ENCODE measurements at places on chromosomes 2 and 18.

DNA sequence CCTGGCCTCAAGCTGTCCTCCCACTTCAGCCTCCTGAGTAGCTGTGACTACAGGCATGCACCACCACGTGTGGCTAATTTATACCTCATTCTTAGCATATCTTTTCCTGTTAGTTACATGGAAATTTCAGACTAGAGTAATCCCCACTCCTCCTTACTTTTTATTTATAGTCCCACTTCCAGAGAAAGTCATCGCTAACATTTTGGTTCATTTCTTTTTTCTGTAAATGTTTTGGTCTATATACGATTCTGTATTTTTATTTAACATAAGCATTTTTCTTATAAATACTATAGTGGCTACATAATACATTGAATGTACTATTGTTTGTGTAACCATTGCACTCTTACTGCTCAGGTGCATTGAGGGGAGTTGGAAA, 42.3 kb downstream of the DDX1 start:
- DNase-seq, result no peak

DNA sequence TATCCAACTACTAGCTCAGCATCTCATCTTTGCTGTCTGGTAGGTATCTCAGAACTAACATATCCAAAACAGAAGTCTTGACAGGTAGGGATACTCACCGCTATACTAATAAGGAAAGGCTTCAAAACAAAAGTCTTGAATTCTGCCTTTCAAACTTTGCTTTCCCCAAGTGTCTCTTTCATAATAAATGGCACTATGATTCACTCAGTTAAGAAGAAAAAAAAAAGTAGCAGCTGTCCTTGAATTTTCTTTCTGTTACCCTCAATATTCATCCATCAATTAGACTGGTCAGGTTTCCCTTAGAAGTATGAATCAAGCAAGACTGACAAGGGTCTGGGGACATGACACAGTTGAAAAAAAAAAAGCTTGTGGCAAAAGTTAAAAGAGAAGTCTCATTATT, 175.1 kb downstream of the GULP1 start:
- DNase-seq, result no peak

DNA sequence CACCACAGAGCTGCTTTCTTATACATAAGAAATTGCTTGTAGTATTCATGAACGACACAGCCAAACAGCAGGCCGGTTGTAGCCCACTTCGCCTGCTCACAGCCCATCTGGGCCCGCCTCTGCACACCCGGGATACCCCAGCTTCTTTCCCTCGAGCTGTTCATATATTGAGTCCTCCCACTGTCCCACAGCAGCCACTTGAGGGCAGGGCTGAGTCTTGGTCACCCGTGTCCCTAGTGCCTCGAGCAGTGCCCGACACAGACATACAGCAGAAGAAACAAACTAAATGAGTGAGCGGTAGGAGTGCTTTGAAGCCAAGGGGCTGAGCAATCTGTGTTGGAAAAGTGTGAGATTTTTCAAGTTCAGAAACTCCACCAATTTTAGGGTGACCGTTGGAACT, 251.4 kb downstream of the KLHL29 start:
- no peak for DNase-seq

- DNase-seq, result no peak
Observed at GRCh38 chr2:126668254-126668653, 12.3 kb downstream of the GYPC start.

- no peak for DNase-seq
Observed at GRCh38 chr2:99571533-99571932, 81.7 kb upstream of the REV1 start.

DNA sequence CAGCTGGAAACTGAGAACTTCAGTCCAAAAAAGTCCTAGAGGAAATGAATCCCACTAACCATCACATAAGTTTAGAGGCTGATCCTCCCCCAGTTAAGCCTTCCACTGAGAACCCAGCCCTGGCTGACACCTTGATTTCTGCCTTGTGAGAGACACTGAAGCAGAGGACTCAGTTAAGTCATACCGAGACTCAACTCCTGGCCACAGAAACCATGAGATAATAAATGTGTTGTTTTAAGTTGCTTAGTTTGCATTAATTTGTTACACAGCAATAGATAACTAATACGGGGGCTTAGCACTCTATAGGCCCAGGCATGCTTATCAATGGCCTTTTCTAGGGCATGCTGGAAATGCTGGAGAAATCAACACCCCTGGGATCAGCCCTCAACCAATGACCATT, 3.4 kb upstream of the ADD2 start:
- no peak for DNase-seq

Measured in CD8-positive, alpha-beta T cell (primary cell).